PC-9 (cell line): ENCODE measurements at places on chromosomes 2 and 18.

DNA sequence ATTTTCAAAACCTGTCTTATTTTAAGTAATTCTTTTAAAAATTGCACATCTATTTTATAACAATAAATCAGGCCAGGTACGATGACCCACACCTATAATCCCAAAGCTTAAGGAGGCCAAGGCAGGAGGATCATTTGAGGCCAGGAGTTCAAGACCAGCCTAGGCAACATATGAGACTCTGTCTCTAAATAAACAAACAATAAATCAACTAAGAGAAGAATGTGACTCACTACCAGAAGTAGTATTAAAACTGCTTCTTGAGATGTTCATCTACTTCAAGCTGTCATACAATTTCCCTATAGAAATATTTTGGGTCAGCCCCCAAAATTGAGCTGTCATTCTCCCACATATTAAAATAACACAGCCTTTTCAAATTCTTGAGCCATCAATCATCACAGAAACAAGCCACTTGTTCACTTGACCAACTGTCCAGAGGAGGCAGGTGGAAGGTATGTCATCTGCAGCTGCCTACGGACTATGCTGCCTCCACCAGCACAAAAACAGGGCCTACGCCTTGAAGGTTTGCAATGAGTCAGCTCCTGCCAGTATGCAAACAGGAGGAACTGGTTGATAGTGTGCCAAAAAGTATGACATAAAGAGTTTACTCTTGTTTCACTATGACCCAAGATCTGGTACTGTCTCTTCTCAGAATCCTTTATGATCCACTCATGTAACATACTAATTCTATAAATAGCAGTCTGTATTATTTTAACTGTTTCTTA is 33.6 kb downstream of the KIDINS220 start:
- DNase-seq: peak; percentile 79

GRCh38 chr2:20634507-20635112 is 16.3 kb downstream of the HS1BP3 start:
- peak; percentile 63 for DNase-seq

- no peak for DNase-seq
Observed at GRCh38 chr2:191105082-191105481, 45.7 kb downstream of the STAT4 start.

DNA sequence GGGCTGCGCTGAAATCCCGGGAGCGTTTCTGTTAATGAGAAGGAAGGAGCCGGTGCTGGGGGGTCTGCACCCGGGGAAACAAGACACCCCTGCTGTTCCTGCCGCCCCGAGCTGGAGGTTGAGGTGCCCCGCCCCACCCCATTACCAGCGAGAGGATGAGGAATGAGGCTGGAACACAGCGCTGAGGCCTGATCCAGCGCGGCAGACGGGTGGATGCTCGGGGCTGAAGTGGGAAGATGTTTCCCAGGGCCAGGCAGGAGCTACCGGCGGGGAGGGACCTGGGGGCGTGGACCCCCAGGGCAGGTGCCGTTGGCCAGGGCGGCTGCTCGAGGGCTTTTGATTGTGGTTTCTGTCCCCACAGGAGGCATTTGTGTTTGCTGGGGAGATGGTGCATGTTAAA is 134.3 kb upstream of the CTDP1 start:
- DNase-seq: no peak

DNA sequence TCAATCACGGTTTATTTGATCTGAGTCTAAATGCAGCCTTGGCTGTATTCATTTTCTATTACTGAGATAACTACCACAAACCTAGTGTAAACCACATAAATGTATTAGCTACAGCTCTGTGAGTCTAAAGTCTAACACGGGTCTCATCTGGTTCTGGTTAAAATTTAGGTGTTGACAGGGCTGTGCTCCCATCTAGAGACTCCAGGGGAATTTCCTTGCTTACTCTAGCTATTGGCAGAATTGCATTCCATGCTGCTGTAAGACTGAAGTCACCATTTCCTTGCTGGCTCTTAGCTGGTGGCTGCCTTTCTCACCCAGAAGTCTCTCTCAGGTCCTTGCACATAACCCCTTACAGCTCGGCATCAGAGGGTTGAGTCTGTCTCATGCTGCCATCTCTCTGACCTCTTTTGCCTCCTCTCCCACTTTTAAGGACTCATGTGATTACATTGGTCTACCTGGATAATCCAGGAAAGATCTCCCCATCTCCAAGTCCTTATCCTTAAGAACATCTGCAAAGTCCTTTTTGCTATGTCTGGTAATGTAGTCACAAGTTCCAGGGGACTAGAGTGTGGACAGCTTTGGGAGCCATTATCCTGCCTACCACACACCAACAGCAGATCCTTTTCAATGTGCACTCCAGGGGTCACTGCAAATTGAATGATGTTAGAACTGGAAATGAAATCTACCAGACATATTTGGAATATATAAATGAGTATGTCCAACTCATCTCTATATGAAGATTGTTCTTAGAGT is 207.0 kb upstream of the AGAP1 start:
- DNase-seq: no peak

DNA sequence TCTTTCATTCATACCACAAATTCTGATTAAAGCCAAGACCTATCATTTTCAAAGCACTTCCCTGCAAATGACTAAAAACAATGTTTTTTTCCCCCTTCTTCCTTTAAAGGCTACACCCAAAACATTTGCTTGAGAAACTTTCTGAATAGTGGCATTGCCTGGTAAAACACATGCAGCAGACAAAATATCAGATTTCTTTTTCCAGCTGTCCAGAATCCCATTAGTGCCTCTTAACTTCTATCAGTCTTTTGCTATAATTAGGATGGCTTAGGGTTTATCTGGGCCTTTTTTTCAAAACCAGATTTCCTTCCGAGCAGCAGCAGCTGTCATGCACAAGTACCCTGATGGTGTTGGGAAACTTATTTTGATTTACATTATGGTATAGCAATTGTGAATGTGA is 50.6 kb downstream of the ALPK2 start:
- no peak for DNase-seq

GRCh38 chr2:233919938-233920337 is 2.8 kb downstream of the TRPM8 start:
- no peak for DNase-seq

GRCh38 chr18:45127405-45127804 is 446.7 kb downstream of the SETBP1 start:
- DNase-seq: no peak

- no peak for DNase-seq
Observed at GRCh38 chr2:148479398-148479797, 165.2 kb upstream of the EPC2 start.

- no peak for DNase-seq
Observed at GRCh38 chr18:50203801-50204604, 9.1 kb upstream of the MYO5B start.

DNA sequence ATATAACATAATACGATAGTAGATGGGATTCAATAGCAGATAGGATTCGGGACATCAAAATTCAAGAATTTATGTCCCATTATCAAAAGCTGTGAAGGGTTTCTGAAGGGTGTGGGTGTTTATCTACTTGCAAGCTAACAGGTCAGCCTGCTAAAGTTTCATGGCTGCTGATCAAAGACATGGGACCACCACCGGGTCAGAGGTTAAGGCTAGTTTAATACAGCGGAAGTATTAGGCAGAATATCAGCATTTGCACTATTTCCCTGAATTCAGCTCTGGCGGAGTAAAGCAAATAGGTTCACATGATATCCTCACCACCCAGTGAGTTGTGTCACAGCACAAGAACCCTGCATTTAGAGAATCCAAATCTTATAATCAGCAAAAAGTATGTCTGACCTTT is 82.5 kb downstream of the DSEL start:
- no peak for DNase-seq

DNA sequence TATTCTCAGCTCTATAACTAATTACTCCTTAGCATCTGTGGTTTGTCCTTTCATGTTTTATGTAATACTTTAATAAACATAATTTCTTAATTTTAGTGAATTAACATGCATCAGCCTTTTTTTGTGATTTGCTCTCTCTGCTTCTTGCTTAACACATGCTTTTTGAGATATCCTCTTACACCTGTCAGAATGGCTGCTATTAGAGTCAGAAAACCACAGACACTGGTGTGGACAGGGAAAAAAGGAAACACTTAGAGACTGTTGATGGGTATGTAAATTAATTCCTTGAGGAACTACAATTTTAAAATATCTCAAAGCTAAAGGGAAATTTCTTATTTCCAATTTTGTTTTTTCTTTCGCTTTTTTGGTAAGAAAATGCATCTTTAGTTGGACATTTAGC is 549.0 kb downstream of the ZNF804A start:
- no peak for DNase-seq

DNA sequence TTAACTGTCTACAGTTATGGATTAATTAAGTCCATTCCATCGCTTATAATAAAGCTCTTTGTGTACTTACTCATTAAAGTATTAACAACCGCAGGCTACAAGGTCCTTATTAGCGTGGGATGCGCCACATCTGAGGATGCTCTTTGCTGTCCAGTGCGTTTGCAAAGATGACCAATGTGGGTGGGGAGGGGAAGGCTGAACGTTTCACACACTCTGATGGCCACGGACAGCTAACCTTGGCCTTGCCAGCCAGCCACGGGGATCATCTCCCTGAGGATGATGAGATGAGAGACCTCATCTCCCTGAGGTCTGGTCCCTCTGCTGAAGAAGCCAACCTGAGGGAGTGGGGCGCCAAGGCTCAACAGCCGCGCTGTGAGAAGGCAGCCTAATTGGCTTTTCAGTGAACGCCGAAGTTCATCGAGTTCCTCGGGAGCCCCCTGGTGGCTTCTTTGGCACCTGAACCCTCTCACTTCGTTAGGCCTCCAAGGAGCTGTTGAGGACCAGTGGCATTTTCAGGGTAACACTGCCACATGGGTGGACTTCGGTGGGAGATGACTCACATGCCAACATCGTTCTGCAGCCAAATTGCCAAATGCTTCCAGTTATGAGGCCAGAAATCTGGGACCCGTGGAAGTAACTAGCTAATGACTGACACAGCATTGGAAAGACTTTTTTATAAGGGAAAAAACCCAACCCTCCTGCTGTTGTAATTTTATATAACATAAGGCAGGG is 69.3 kb upstream of the SEC11C start:
- peak; percentile 66 for DNase-seq

- peak; percentile 86 for DNase-seq
Observed at GRCh38 chr2:234840336-234840735, 111.5 kb upstream of the SH3BP4 start.

- DNase-seq: peak; percentile 3
Observed at GRCh38 chr2:170818036-170818751, 1.5 kb downstream of the GAD1 start.

DNA sequence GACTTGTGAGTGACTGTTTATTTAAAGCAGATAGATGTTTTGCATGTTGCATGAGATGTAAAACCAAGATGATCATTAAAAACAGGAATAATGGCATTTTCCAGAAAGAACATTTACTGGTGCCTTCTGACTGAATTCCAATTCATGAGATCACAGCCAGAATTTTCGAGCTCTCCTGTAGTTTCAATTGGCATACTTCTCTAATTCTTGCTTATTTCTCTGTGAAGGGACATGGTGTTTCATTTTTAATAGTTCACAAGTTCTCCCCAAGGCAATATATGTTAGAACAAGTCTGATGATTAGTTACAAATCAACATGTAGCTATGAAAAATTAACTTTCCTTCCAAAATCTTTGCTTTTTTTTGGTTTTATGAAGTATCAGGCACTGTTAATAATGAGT is 105.7 kb downstream of the PDE1A start:
- no peak for DNase-seq

DNA sequence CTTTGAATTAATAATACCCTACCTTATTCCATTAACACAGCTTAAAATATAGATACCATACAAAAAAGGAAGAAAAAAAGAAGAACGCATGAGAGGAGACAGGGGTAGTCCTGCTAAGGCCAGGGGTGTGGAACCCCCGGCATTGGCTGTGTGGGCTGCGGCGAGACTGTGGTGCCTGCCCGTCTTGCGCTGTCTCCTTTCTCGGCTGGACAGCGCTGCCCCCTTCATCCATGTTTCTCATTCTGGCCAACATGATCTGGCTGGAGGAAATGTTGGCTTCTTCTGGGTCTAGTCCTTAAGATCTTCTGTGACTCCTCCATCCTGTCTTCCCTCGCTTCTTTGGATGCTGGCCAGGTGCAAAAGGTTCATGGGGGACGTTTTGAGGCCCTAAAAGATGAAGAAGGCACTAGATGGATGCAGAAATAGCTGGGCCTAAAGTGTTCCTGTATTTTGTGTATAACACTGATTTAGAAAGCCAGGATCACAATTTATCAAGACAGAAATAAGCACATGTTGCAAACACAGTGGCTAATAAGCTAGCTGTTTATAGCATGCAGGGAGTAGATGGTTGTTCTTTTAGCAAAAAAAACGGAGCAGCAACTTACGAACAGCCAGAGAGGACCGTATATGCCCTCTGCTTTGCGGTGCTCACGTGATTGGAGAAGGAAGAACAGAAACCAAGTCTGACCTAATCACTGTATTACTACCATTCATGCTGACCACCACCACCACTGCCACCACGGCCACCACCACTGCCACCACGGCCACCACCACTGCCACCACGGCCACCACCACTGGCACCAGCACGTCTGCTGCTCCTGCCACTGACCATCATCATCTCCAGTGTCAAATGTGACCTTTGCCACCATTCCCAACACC is 71.7 kb upstream of the ASB18 start:
- DNase-seq: no peak

- DNase-seq: no peak
Observed at GRCh38 chr2:17644997-17645720, 104.7 kb downstream of the VSNL1 start.

DNA sequence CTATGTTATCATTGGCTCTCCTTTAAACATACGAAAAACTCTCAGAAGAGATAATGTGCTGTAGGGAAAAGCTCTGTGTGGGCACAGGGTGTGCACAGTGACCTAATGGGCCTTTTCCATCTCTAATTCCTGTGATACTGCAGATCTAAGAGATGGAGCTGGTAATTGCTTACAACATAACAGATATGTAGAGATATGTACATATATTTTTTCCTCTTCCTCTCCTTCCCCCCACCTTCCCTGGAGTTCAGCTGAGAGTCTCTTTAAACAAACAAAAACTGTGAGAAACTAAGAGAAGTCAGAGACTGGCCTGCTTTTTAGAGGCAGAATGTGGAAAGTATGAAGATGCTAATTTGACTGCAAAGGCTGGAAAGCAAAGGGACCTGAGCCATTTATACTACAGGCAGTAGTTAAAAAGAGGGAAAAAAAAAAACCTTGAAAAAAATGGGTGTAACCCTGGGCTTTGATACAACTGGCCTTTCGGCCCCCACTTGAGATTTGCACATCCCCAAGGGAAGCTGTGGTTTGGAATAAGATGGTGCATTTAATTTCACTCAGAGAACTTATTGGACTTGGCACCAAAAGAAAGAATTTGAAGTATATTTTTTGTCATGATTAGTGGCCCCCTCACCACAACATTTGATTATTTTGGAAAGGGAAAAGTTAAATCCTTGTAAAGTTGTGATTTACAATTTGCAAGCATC is 502.2 kb upstream of the ZEB2 start:
- DNase-seq: no peak

DNA sequence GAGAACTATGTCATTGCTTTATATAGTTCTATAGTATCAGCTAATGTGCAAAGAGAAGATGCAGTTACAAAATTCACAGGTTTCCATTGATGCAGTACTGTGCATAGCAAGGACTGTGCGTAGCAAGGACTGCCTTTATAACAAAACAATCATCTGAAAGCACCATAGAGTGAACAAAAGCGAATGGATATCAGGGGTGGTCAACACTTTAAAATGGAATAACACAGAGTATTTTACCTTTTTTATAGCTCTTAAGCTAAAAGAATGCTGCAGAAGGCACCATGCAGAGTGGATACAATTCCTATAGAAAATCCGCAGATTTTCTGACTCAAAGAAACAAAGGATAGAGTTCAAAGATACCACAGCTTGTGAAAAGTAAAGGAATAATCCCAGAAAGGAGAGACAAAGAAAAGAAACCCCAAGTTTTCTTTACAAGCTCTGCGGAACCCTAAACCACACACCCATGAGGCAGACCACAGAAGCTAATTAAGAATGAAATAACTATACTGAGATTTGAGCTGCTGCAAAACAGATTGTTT is 229.9 kb upstream of the DTNA start:
- DNase-seq: no peak
